ENCODE measurements at places on chromosomes 5 and 9.

- DNase-seq = no peak
These were observed 264.4 kb upstream of the MSX2 start for GRCh38 chr5:174459832-174460448.

DNA sequence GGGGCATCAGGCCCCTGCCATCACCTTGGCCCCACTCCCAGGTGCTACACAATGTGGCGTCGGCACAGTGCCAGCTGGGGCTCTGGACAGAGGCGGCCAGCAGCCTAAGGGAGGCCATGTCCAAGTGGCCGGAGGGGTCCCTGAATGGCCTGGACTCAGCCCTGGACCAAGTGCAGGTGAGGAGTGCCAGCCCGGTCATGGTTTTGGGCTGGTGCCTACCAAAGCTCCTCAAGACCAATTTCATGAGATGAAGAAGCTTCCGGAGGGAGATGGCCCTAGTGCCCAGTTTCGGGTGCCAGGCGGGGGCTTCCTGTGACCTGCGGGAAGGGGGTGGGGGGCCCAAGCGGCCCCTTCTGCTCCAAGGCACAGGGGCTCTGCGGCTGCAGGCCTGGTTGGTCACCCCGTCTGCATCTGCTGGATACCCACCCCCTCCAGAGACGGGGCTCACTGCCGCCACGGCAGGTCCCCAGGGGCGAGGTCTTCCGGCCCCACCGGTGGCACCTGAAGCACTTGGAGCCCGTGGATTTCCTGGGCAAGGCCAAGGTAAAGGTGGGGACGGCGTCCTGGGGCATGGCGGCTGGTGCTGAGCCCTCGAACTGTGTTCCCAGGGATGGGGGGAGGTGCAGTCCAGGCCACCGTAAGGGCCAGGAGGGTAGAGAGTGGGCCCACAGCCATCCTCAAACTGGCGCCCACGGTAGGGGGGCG lies 5.8 kb downstream of the NOXA1 start:
- no peak for DNase-seq

DNA sequence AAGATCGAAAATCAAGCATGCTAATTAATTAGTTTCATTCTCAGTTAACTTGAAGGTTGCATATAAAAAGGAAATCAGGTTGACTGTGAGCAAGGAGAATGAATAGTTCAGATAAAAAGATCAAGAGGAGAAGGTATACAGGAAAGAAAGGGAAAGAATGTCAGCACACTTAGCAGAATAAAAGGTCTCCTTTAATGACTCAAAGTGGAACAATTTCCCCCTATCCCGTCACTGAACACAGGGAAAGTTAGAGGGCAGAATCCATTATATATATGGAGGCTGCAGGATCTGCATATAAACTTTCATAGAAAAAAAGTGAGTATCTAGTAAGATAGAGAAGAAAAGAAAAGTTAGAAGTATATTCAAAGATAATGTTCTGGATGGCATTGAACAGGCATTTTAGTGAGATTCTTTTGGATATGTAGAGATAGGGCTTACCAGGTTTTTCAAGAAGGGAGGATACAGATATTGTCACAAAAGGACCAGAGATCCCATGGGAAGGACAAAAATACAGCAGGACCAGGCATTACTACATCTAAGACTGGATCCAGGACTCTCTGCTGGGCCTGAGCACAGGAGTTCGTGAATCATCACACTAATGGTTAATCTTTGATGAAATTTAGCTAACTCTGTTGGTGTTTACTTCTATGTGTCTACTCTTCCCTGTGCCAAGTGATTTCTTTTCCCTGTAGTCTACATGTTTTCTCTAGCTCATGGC lies 988.2 kb upstream of the ARRDC3 start:
- no peak for DNase-seq

DNA sequence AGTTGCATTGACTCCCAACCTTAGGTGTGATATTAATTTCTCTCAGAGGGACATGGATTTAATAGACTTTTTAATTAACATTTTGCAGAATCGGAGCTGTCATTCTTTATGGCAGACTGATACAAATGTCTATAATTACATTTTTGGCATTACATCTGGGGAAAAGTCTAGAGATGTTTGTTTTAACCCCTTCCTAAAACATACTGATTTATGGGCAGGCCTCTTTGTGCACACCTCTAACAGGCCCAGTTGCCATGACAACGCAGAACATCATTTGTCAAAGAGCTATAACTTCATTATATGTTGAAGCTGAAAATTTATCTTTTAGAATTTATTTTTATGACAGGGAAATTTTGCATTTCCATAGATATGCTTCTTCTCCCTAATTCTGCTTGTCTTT lies 158.5 kb downstream of the NTRK2 start:
- no peak for DNase-seq

DNA sequence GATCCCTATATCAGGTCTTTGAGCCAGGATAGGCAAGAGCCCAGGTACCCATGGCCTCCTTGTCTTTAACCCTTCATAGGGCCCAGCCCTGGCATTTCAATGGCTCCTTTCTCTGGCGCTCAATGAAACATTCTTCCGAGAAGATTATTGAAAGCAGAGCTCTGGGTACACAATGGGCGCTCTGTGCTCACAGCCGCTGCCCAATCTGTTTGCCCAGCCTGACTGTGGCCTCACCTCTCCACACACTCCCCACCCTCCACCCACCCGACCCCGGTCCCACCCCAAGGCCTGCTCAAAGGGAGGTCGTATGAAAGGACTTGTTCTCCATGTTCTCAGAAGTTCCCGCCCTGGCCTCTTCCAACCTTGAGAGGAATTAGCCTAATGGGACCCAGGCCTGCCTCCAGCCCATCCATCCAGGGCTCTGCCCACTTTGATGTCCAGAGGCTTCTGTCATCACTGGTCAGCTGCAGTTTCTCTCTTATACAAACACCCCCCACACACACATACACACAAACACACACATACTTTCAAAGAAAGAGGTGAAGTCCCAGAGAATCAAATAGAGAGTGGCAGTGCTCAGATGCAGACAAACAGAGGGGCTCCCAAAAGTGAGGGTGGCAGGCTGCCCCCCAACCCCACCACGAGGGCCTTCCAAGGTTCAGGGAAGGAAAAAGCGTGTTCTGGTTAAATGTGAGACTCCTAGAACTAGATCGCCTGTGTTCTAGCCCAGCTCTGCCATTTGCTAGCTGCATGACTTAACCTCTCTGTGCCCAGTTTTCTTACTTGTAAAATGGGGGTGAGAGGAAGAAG lies 5.1 kb upstream of the ARSI start:
- no peak for DNase-seq

DNA sequence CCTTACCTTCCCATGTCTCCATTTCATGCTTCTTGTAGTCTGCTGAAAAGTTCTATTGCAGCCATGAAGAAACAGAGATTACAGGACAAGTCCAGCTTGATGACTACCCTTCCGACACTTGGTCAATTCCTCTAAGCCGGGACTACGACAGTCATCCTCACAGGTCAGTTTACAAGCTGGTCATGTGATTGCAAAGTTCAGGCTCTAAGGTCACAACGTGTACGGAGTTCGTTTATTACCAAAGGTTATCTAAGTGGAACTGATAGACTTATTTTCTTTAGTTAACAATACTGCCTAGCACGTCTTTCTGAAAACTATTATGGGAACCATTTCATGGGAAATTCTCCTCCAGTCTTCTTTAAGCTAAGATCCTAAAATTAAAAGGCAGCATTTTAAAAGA lies 88.5 kb upstream of the NR5A1 start:
- no peak for DNase-seq

- DNase-seq = peak; percentile 8
These were observed 402 bp downstream of the BRD8 start for GRCh38 chr5:138177941-138178515.

DNA sequence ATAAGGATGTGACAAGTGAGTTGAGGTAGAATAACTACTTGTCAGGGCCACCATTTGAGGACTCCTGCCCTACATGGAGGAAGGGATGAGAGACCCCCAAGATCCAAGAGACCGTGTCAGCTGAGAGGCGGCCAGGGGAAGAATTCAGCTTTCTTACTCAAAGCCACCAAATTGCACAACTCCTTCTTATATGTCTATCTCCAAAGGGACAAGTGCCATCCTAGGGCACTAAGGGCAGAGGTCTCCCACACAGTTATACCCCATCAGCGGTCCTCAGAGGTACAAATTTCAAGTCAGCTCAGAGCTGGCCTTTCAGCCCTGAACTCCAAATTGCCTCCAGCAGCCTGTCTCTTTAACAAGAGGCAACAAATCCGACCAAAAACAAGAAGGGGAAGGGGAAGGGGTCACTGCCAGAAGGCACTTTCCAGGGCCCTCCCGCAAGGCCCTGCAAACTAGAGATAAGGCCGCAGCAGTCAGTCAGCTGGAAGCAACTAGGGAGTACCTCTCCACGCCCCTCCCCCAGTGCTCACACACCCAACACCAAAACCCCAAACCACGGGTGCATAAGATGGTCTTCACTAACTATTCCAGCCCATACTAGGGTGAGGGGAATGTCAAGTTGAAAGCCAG lies 6.1 kb upstream of the STOML2 start:
- DNase-seq = no peak

DNA sequence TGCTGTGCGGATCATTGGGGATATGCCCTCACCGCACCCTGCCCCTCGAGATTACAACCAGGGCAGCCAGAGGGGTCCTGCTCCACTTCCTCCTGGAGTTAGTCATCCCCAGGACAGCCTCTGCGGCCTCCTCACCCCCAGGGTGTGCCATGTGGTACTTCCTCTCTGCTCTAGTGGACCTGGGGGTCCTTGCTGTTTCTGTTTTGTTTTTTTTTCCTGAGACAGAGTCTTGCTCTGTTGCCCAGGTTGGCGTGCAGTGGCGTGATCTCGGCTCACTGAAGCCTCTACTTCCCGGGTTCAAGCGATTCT lies 5.2 kb upstream of the FCN1 start:
- no peak for DNase-seq

- no peak for DNase-seq
These were observed 38.4 kb upstream of the SMIM15 start for GRCh38 chr5:61200582-61201155.

DNA sequence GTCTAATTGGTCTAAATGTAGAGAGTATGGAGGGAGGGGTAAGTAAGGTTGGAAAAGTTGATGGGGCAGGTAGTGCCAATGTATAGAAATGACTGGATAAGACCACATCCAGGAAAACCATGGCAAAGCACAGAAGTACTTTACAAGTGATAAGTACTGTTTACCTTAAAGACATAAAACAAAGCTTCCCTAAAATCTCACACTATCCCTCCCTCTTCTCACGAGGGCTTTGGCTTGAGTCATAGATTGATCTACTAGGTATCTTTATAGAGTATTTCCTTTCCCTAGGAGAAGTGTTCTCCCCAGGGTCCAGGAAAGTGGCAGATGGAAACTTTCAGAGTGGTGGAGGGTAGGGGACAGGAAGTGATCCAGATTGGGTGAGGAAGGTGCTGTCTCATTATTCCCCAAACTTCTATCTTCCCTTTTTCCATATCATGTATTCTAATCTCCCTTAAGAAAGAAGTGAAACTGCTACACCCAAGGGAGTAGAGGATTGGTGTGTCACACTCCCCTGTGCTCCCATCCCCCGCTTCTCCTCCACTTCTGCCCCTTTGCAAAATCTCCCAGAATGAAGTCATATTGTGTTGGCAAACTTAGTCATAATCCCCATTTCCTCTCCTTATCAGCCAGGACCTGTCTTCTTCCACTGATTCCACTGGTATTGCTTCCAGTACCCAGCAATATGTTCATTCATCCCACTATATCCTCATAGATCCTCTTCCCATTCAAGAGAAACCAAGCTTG lies 14.6 kb downstream of the IL33 start:
- no peak for DNase-seq

DNA sequence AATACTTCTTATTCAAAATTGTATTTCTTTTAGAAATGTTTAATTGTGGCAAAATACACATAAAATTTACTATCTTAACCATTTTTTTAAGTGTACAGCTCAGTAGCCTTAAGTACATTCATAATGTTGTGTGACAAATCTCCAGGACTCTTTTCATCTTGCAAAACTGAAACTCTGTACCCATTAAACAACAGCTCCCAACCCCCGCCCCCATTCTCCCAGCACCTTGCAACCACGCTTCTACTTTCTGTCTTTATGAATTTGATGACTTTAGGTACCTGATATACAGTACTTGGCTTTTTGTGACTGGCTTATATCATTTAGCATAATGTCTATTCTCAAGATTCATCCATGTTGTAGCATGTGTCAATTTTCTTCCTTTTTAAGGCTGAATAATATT lies 2.8 kb upstream of the IL5 start:
- DNase-seq = no peak

GRCh38 chr5:68456756-68457217 lies 241.2 kb downstream of the PIK3R1 start:
- peak; percentile 70 for DNase-seq

DNA sequence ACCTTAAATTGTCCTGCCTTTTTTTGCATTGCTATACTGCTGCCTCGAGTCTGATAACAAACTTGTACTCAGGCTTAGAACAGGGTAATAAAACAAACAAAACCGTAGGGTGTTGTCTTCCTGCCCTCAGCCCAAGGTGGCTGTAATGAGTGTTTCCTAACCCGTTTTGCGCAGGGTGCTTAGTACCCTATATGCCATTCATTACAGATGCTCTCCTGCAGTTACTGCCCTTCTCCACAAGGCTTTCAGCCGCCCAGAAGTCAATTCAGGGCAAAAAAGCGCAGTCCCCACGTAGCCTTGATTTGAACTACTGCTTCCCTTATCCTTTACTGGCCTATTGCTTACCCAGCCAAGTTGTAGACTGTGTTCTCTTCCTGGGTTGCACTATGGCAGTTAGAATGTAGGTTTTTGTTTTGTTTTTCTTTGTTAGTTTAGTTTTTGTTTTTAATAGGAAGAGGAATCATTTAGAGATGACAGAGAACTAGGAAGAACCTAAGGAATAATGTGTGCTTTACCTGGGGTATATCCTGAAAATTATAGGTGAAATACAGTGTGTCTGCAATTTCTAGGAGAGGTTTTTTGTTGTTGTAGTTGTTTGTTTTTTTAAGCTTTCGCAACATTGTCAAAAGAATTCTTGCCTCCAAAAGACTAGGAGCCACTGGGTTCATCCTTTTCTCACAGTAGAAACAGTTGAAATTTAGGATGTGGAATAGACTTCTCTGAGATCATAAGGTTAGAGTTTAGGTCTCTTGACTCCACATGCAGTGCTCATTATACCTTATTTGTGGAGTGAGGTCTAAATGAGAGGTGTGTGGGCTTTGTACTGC lies 1.3 kb downstream of the HMGXB3 start:
- DNase-seq = no peak

DNA sequence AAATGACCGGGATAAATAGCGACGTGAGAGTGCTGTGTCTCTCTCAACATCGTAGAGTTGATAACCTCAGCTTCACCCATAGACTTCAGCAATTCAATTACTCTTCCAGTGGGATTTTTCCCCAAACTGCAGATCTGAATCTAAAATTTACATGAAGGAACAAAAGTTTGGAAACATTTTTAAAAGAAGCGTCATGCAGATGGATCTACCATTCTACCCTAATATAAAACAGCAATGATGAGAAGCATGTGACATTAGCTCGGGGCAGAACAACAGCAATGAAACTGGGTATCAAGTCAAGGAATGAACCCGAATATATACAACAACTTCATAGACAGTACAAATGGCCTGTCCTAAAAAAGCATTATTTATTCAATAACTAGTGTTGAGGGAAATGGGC lies 18.8 kb downstream of the GLT6D1 start:
- no peak for DNase-seq

- DNase-seq = no peak
These were observed 107.0 kb upstream of the NUDT12 start for GRCh38 chr5:103669615-103670014.
